NCI-H774 (cell line): ENCODE measurements at places on chromosomes 1 and 21.

GRCh38 chr1:153880962-153881361 lies 41.8 kb downstream of the GATAD2B start:
- peak; percentile 97 for DNase-seq

- DNase-seq: no peak
These were observed 2.9 kb downstream of the ZNF672 start for GRCh38 chr1:248840946-248841345.

GRCh38 chr1:50559421-50559820 lies 136.2 kb upstream of the DMRTA2 start:
- no peak for DNase-seq

- no peak for DNase-seq
These were observed at the start of gene MSH4 for GRCh38 chr1:75796376-75797272. MSH4 (plus strand) TSS chr1:75796882; CDS start chr1:75796986, 104 bp downstream.

- no peak for DNase-seq
These were observed 1.4 kb upstream of the TBX19 start for GRCh38 chr1:168279253-168279652.

DNA sequence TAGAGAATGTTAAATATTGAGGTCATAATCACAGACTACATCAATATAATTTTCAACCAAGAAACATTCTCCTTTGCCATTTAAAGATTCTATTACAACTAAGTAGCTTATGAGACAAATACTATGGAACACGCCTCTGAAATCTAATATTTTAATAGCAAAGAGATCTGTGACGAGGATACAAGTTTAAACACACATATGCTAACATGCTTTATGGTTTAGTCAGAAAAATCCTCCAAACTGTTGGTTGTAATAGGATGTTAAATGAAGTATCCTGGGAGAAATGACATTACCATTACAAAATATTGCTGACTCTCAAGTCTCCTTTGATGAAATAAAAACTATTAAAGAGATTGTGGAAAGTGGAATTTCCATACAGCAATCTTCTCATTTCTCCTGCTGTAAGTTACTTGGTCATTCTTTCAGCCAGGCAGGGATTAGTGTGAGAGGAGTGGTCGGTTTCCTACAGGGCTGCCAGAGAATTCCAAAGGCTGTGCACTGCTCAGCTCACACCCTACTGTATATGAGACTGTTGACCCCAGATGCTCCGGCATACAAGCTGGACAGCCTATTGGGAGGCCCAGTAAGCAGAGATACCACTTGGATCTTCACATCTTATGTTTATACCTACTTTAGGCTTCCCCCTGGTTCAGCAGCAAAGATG lies 26.6 kb downstream of the SCYL3 start:
- DNase-seq: no peak

- DNase-seq: no peak
These were observed 2.0 kb downstream of the PI4KB start for GRCh38 chr1:151325231-151325630.

DNA sequence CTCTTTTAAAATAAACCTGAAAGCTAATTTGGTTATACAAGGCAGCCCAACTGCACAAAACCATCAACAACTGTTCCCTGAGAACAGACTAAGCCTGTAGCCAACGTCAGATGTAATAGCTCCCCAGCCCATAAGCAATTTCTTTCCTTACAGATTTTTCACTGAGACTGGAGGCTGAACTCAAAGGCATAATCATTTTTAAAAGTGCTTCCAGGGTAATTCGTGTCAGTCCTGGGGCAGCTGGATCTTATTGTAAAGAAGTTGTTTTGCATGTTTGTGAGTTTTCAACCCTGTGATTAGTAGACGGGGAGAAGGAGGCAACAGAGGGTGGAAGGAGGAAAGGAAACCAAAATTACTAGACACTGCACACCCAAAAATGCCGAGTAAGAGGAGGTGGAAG lies 3.2 kb downstream of the DPT start:
- no peak for DNase-seq

DNA sequence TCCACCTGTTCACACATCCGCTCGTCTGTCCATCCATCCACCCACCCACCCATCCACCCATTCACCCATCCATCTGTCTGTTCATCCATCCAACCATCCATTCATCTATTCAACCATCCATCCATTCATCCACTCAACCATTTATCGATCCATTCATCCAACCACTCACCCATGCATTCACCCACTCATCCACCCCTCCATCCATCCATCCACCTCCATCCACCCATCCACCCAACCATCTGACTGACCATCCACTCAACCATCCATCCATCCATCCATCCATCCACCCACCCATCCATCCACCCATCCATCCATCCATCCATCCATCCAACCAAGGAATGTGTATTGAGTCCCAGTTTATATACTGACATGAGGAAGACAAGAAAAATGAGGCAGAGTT lies 73.1 kb downstream of the UMODL1 start:
- DNase-seq: no peak
